ENCODE measurements at places on chromosomes 11 and 22.

DNA sequence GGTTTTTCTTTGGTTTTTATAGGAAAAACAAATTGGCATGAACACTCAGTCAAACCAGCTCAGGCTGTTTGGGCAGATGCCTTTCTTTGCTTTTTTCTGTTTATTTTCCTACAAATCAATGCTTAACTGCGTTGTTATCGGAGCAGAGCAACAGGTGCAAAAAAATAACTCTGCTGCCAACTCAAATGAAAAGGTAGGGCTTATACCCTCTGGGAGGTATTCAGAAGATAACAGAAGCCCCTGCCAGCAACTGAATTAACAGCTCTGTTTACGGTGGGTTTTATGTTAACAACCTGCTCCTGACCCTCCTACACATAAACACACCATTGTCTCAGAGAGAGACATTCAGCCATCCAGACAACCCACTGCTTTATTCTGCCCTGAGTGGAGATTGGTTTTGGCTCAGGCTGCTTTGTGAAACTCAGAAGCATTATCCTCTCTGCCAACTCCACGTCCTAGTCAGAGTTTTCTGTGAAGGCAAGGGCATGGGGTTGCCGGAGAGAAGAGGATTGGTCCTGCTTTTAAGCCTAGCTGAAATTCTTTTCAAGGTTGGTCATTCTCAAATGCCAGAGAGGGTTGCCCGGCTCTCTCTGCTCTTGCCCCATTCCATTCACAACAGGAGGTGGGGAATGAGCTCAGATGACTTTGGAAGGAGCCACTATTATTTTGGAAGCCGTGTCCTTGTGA is 11.4 kb downstream of the EHF start:
- DNase-seq, result no peak

- DNase-seq, result no peak
These were observed 5.0 kb downstream of the SIGIRR start for GRCh38 chr11:409600-410483.

GRCh38 chr11:128878455-128878854 is 11.4 kb upstream of the KCNJ1 start:
- no peak for DNase-seq

- peak; percentile 60 for DNase-seq
These were observed 1.2 kb downstream of the DPAGT1 start for GRCh38 chr11:119100246-119100970.

- DNase-seq, result no peak
These were observed 4.8 kb downstream of the SLC35E4 start for GRCh38 chr22:30640361-30640760.

GRCh38 chr11:30149998-30150397 is 80.8 kb upstream of the FSHB start:
- DNase-seq, result no peak

DNA sequence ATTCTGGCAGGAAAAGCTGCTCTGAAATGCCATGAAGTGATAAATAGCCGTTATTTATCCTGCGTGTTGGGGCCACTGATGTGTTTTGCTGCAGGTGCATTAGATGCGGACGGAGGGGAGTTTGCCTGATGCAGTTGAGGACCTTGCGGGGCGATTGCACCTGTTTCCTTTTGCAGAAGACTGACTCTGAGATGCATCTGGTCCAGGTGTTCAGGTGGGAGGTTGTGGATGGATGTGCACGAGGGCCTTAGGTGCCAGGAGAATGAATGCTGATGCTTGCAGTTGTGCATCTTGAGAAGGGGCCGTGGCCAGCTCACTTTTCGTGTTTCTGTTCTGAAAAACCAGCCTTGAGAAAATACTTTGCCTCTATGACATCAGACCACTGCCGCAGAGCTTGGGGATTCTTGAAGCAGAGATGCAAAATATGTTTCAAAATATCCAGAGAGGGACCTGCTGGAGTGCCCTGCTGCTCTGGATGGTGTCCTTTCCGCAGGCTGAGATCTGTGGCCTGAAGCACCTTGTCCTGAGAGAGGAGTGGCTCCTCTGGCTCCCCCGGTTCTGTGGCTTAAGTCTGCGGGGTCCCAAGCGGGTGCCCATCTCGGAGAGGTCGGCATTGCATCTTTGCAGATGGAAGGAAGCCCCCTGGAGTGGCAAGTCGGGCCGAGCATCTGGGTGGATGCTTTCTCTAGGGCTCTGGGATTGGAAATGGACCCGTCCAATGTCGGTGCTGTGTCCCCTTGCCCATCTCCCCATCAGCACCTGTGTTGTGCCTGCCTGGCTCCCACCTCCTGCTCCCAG is 1031.1 kb downstream of the TBC1D22A start:
- no peak for DNase-seq

GRCh38 chr11:76602431-76602861 is 68.1 kb downstream of the LRRC32 start:
- peak; percentile 16 for DNase-seq

DNA sequence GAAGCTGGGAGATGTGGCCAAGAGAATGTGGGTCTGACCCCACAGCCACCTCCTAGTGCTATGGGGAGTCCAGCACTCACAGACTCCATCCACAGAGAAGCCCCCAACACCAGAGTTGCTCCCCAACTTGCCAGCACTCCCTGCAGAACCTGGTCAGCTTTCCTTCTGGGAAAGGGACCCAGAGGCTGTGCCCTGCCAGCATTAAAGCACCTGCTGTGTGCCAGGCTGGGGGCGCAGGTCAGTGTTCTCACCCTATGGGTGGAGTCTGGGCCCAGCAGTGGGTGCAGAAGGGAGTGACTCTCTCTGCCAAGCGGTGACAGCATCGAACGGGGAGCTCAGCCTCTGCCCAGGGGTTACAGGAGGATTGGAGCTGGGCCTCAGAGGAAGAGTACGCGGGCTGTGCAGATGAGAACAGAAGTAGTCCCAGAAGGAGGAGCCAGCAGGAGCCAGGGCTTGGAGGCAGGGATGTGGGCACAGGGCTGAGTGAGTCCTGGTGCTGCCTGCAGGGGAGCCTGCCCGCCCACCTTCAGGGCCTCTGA is 114.4 kb downstream of the MPPED1 start:
- no peak for DNase-seq

DNA sequence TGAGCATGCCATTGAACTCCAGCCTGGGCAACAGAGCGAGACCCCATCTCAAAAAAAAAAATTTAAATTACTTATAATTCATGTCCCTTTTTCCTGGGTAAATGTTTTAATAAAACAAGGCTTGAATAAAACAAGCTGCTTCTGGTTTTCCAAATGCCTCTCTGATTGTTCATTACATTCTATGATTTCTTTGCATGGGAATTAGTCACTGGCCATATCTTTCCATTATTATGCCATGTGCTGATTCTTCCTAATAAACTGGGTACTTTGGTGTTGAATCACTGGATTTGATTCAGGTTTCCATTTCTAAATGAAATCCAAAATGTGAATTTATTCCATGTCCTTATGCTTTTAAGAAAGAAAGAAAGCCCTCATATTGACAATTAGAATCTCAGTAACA is 42.6 kb downstream of the ZNF215 start:
- no peak for DNase-seq

DNA sequence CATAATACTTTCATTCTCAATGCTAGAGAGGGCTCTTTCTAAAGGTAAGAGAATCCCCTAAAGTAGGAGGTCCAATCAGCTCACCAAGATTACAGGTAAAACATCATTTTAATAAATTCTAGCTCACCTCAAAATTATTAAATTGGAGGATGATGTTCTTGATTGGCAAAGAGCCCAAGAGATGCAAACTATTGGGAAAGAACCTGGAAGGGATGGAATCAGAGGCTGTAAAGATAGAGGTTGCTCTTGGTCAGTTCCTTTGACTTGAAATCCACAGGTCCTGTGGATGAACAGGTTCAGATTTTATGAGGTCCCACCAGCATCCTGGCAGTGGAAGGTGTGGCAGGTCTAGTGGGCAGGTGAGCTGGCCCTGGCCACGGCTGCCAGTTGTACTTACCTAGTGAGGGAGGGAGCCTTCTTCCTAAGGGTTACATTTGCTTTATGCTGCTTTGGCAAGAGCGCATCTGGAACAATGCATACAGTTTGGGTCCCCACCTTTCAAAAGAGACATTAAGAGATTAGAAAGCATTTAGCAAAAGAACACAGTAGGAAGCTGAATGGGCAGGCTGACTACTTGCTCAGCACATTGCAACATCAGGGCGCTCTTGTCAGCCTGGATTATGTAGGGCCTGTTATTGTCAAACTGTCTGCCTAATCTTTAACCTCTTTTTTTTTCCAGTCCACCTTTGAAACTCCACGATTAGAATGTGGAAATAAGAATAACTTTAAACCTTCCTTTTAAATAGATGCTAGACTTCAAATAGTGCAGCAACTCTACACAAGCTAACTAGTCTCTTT is 97.0 kb downstream of the RDX start:
- DNase-seq, result no peak

- DNase-seq, result no peak
These were observed 470.5 kb downstream of the ETS1 start for GRCh38 chr11:128116885-128117284.

DNA sequence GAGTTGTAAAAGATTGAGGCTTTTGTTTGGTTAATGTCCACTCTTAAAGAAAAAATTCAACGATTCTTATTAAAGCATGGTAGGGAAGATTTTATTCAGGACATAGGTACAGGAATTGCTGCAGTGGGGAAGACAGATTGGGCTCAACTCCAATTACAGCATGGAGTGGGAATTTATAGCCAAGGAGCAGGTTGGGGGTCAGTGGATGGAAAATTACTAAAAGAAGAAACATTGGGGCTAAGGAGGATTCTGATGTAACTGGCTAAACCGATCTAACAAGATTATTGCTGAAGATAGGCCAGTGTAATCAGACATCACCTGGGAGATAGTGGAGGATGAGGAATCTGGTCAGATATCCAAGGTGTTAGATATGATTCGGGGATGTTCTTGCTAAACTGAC is 97.4 kb downstream of the FAR1 start:
- DNase-seq, result no peak

GRCh38 chr11:134630861-134631260 is 218.8 kb upstream of the B3GAT1 start:
- DNase-seq, result no peak

DNA sequence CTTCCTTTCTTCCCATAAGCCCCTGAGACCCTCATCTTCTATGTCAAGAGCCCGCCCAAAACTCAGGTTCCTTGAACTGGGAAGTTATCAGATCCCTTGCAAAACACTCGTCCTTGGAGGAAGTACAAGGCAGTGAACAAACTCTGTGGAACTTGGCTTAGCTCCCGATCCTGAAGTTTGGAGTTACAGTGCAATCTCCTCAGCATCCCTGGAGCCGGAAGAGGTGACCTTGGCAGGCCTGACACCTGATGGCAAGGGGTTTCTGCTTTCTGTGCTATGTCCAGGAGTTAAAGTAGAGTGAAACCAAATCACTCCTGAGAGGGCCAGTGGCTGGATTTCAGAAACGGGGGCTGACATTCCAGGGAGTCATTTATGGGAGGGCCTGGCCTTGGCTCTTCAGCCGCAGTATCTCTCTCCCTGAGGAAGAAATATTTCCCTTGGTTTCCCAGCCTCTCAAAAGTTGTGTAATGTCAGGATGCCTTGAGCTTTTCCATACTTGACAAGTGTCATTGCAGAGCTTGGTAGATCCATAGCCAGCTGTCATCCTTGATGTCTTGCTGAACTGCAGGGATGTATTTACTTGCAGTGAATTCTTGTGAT is 1.9 kb upstream of the GRAMD1B start:
- no peak for DNase-seq

DNA sequence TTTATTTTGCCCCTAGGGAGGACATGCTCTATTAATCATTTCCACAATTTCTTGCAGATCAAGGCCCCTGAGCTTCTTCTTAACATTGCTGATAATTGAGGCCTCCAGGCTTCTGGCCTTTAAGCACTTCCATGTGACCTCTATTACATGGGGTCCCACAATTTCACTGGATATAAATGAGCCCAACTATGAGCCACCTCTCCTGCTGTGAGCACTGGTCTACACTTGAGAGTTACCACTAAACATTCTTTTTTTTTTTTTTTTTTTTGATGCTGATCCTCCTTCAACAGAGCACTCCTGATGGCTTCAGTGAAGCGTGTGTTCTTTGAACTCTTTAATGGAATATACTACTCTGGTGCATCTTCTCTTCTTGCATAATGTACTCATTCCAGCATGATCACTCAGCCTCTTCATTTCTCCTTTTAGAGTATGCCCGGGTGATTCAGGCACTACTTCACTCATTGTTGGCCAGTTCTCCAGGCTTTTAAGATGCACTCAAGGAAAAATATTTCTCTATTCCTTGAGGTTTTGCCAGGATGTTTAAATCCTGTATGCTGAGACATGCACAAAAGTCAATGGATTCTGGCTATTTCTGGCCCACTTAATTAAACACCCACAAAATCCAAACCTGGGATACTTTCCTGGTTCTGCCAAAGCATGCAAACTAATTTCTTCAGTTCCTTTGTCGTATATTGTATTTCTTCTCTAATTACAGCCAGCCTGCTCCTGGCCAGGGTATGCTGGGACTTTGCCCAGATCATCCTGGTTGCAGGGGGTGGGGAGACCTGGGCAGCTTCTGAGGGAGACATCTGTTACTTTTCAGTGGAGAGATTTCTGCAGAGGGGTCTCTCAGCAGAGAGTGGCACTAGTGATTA is 257.8 kb upstream of the LUZP2 start:
- no peak for DNase-seq

DNA sequence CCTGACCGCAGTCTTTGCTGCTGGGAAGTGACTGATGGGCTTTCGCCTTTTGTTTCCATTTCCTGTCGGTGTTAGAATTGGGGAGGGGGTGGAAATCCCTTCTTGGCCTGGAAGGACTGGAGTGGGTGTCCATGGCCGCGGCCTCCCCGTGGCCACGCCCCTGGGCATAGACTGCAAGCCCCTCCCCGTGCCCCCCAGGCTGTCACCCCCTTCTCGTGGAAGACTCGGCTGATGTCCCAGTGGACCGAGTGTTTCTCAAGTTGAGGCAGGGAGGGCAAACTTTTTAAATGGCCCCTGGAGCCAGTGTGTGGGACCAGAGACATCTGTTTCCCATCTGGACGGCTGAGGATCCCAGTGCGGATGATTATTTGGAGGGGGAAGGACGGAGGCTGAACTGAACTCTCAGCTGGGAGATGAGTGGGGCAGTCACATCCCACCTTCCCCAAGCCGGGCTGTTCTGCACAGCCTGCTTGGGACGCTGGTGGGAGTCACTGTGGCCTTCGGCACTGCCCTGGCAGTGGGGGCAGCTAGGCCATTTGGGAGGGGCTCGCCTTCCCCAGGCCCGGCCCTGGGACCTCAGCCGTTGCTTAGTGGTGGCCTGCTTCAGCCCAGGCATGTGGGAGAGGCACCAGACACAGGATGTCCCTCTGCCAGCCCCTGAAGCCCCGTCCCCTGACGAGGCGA is 1.6 kb downstream of the CD81 start:
- DNase-seq, result peak; percentile 22

DNA sequence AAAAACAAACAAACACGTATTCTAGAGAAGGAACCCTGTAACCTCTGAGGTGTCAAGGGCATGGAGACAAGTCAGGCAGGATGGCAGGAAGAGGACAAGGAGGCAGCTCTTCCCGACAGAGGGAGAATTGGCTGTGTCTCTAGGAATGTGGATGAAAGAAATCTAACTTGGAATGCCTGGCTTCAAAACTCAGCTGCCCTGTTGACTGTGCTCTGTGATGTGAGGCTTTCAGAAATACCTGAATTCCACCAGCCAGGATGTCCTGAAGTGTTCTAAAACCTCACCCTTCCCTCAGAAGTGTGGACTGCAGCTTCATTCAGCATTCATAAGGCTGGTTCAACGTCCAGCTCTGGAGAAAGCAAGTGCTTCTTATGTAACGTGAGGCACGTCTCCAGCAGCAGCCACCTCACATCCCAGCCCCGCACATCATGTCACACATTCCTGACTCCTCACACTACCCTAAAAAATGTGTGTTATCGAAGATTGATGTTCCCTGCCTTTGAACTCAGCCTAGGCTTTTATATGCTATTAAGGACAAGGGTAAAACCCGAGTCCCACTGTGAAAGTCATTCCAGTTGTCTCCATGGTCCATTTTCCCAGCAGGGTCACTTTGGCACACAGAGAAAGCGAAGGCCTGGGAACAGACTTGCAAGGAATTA is 398.9 kb downstream of the ETS1 start:
- no peak for DNase-seq

All from suppressor macrophage treated with lipopolysaccharide for 1 hour (primary cell).